Stimulated activated CD8-positive, alpha-beta memory T cell treated with anti-CD3 and anti-CD28 coated beads, Interleukin-2, amount 100 ng/mL, for 48 hours (primary cell): ENCODE measurements at places on chromosomes 12 and 14.

GRCh38 chr12:116026346-116026745 lies 251.1 kb downstream of the MED13L start:
- DNase-seq = no peak

GRCh38 chr14:87615047-87615446 lies 377.9 kb downstream of the GALC start:
- no peak for DNase-seq

DNA sequence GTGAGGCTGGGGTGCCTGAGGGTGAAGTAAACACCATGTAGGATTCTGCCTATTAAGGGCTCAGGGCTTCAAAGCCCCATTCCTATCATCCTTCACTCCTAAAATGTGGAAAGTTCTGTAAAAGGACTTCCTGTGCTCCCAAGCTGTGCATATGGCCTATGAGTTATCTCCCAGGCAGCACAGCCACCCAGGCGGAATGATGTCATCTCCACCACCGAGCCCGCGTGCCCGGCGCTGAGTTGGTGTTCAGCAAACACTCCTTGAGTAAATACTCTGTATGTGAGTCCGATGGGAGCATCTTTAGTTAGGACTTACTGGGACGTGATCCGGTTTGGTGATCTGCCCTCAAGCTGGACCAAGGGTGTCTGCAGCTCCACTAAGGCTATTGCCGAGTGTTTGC lies 437.3 kb downstream of the MED13L start:
- DNase-seq = no peak

- DNase-seq = no peak
Measured at GRCh38 chr14:104505085-104506074, 74.2 kb upstream of the C14orf180 start.

- no peak for DNase-seq
Measured at GRCh38 chr12:104684884-104685283, 228.1 kb downstream of the CHST11 start.

- no peak for DNase-seq
Measured at GRCh38 chr12:63164911-63165310, 13.9 kb upstream of the AVPR1A start.

DNA sequence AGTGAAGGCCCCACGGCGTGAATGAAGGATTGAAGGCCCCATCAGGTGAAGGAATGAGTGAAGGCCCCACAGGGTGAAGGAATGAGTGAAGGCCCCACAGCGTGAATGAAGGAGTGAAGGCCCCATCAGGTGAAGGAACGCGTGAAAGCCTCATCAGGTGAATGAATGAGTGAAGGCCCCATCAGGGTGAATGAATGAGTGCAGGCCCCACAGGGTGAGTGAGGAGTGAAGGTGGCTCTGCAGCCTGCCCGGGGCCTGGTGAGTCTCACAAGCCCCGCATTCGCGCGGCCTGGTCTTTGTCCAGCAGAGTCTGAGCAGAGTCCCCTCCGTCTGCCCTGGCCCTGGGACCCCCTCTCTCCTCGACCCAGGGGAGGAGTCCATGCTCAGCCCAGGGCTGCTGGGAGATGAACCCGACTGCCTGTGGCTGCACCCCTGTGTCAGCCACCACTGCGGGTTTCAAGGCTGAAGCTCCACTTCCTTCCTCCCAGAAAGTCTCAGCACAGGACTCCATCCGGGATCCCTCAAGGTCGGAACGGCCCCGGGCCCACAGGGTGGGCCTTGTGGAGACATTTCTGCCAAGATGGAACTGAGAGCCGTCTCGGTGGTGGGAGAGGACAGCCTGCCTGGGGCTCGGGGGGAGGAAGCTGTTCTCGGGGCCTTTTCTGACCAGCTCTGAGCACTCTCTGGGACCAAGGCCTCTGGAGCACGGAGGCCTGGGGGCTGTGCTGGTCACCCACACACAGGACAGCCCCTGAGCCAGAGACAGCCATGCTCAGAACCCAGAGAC lies 37.4 kb upstream of the TMEM179 start:
- no peak for DNase-seq

GRCh38 chr14:53942970-53943750 lies 13.5 kb downstream of the BMP4 start:
- no peak for DNase-seq

GRCh38 chr14:85293612-85294234 lies 236.2 kb upstream of the FLRT2 start:
- DNase-seq = no peak
